M059J (cell line): ENCODE measurements at places on chromosomes 11 and 22.

- peak; percentile 45 for DNase-seq
These were observed 12.8 kb downstream of the KCNC1 start for GRCh38 chr11:17747131-17747955.

GRCh38 chr11:100576718-100577021, 110.4 kb upstream of the ARHGAP42 start:
- DNase-seq, result no peak

DNA sequence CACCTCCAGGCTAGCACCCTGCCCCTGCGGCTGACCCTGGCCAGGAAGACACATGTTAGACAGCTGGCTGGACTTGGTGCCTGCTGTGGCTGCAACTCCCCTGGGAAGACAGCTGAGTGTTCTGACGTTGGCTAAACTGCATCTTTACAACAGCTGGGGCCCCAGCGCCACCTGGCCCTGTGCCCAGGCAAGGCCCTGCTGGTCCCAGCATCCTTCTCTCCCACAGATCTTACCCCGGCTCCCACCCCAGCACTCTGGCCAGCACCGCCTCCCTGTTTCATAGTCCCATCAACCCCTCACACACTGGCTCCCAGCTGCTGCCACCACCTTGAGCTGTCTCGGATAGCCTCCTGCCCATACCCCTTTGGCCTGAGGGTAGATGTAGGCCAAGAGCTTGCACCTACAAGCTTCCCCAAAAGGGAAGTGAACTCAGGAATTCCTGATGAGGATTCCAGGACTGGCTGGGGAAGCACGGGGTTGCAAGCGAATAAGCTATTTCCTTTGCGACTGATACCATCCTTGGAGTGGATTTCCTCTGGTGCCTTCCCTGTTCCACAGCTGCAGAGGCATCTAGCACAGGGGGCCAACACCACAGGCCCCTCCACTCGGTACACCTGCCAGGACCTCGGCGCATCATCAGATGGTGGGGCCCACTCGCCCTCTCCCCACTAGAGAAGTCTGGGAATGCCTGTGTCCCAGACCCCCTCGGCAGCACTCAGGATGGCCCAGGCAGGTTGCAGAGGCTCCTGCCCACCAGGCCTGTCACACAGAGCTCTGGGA, 28.5 kb downstream of the RSPH14 start:
- no peak for DNase-seq

- no peak for DNase-seq
These were observed 102.9 kb downstream of the MTNR1B start for GRCh38 chr11:93072229-93072914.

DNA sequence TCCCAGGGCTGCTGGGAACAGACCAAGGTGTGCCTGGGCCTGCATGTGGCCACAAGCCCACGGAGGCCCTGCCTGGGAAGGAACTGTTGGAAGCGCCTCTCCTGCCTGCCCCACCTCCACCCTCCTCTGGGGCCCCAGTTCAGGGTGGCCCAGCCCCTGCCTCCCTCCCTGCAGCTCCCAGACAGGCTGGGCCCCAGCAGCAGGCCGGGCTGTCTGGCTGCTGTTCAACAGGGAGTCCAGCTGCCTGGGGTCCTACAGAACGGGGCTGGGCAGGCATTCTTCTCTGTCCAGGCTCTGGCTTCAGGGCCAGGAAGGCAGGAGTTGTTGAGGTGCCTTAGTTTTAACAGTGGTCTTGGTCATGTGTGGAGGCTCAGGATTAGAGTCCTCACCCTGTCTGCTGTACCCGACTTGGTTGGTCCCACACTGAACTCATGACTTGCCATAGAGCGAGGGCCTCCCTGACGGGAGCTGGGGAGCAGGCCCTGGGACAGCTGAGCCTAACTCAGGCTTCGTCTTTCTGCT, 11.8 kb downstream of the PRDM11 start:
- no peak for DNase-seq

- DNase-seq, result no peak
These were observed 546.3 kb downstream of the RAB38 start for GRCh38 chr11:87628957-87629356.

DNA sequence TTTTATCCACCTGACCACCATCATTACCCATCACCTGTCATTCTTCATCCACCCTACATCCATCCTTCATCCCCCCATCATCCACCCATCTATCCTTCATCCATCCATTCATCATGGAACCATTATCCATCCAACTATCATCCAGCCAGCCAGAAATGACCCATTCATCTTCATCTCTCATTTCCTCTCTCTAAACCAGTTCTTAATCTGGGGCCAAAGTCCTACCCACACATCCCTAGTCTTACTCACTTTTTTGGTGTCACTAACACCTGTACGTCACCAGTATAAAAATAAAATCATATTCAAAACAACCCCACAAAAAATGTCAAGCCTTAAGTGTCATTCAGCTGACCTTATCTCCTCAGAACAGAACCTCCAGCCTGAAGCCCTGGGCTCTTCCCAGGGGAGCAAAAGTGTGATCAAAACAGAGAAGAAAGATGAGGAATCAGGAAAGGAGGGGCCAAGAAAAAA, 12.3 kb downstream of the SPI1 start:
- DNase-seq, result no peak

- DNase-seq, result peak; percentile 26
These were observed 22.5 kb upstream of the RTL6 start for GRCh38 chr22:44520465-44521094.

DNA sequence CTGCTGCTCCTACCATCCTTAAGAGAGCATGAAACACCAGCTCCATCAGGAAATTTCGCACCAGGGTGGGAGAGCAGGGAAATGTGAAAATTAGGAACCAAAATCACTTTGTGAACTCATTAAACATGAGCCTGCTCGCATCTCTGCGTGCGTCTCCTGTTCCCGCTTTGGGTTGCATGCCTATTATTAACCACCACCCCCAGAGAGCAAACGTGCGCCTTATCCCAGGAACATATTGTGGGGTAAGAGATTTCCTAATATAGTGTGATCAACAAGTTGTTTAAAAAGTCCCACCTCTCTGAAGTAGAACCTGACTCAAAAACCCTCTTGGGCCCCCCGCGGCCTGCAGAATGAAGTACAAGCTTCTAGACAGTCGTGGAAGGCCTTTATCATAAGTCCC, 115.0 kb downstream of the TENM4 start:
- DNase-seq, result no peak

DNA sequence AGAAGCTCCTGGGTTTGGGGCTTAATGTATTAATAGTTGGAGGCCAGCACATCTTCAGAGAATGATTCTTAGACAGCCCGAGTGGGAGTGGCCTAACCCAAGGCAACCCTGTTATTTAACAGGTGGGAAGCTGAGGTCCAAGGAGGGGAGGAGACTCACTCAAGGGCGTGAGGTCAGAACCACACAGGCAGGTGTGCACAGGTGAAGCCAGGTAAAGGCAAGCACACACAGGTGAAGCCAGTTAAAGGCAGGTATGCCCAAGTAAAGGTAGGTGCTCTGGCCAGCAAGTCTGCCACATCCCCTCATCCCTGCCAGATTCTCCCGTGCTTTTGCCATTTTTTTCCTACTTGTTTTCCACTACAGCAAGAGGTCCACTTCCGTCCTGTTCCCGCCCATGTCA, 2.9 kb upstream of the SHANK2 start:
- no peak for DNase-seq

DNA sequence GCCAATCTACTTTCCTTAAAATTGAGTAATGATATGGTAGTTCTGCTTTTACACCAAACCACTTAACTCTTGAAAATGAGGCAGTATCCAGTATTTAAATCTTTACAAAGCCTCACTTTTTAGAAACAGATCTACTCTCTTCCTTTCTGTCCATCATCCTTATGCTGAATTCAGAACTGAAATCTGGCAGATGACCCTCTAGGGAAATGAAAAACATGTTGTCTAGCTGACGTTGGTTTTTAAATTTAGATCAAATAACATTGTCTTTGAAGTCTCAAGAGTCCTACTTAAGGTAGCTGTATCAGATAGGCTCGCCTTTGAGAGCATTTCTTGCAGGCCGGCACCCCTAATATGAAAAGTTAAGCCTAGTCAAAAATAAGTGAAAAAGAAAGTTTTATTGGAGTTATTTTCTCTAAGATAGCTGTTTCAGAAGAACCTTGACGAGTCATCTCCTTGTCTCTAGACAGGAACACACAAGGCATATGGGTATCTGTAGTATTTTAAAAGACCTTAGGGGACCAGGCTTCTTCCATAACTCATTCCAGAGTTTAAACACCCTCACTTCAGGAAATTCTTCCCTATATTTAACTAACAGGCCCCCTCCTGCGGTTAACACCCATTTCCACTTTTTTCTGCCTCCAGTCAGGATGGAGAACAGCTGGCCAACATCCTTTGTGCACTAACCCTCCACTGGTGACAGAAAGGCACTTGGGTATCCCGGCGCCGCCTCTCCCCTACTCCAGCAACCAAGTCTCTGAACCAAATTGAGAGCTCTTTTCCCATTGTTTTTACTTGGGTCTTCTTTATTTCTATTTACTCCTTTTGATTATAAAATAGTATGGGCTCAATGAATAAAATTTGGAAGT, 81.2 kb downstream of the WNT11 start:
- DNase-seq, result no peak

- DNase-seq, result no peak
These were observed 64.1 kb downstream of the NARS2 start for GRCh38 chr11:78510597-78510996.

GRCh38 chr11:59040607-59041006, 45.5 kb upstream of the GLYATL1B start:
- no peak for DNase-seq

GRCh38 chr22:50018608-50019285, 6.2 kb upstream of the IL17REL start:
- DNase-seq, result no peak

DNA sequence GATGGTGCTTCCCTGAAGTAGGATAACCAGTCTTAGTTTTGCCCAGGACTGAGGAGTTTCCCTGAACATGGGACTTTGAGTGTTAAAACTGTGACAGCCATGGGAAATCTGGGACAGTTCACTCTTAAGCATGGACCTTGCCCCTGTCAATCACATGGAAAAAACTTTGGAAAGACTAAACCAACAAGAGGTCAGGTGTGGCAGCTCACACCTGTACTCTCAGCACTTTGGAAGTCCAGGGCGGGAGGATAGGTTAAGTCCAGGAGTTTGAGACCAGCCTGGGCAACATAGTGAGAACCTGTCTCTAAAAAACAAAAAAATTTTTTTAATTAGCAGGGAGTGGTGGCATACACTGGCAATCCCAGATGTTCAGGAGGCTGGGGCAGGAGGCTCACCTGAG, 3.3 kb upstream of the AMBRA1 start:
- DNase-seq, result no peak

DNA sequence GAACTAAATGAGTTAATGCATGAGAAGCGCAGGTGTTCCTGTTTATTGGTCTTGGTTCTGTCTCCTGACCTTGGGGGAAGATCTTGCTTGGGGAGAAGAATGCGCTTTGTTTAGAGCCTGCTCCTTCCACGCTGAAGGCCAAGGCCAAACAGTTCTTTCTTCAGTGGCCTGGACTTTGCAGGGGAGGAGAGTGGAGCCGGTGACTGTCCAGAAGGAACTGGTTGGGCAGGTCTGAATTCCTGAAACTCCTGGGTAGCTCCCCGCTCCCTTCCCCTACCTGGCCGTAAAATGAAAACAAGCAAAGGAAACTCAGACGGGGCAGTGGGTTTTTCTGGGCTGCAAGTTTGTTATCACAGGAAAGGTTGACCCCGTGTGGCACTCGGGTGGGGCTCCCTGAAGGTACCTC, 3.6 kb downstream of the ARHGAP8 start:
- DNase-seq, result no peak

DNA sequence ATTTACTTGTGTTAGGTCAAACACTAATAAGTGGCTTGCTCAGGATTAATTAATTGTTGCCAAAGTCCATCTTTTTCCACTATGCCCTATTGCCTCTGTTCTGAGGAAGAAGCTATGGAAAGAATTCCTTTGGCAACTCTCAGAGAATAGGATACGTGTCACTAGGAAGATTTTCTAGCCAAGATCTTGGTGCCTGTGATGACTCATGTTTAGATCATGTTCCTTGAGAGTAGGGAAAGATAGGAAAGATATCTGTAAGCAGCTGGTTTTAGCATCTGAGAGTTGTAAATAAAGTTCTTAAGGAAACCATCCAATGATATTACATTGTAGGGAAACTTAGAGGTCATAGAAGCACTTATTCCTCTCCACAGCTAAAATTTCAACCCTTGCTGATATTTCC, 15.7 kb downstream of the SLN start:
- peak; percentile 97 for DNase-seq

GRCh38 chr11:35302398-35302797, 117.0 kb downstream of the SLC1A2 start:
- peak; percentile 59 for DNase-seq

- no peak for DNase-seq
These were observed 37.1 kb downstream of the RELT start for GRCh38 chr11:73413256-73413655.

GRCh38 chr11:36339888-36340287, 43.8 kb downstream of the PRR5L start:
- DNase-seq, result no peak

DNA sequence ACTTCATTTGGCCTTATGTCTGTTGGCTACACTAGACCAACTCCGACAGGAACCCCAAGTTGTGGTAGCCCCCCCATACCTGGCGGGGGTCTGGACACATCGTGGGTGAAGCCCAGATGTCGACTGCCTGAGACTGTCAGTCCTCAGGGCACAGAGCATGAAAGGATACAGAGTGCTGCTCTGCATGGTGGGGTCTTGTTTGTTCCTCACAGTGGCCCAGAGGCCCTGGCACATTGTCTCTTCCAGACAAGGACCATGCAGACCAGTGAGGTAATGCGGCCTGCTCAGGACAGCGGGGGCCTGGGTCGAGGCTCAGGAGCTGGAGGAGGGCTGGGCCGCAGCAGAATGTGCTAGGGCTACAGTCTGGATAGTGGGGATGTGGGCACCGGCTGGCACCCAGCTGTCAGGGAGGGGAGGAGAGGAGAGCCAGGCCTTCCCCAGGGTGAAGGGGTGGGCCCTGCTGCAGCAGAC, 14.6 kb downstream of the CAPN5 start:
- DNase-seq, result no peak

DNA sequence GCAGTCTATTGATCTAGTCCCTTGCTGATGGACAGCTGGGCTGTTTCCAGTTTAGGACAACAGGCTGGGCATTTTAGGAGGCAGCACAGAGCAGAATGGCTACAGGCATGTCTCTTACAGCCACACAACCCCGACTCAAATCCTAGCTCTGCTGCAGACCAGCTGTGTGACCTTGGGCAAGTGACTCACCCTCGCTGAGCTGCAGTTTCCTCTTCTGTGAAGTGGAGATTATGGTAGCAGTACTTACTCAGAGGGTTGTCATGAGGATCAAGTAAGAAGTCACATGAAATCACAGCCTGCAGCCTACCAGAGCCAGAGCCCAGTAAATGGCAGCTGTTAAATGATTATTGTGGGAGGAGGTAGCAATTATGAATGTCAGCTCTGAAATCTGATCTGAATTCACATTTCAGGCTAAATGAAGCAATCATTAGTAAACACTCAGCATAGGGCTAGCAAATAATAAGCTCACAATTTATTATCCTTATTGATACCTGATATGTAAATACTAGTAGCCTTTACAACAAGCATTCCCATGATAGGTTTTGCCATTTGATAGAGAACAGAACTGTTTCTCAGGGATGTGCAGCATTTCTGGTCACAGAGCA, 58.9 kb downstream of the MYEOV start:
- peak; percentile 87 for DNase-seq
